T-helper 1 cell (primary cell): ENCODE measurements at places on chromosomes 16 and 17.
A peak's percentile ranks its signal among the peaks of the same experiment; 100 is the strongest.

GRCh38 chr17:43774304-43775250 is 4.2 kb downstream of the DUSP3 start:
- DNase-seq = no peak

DNA sequence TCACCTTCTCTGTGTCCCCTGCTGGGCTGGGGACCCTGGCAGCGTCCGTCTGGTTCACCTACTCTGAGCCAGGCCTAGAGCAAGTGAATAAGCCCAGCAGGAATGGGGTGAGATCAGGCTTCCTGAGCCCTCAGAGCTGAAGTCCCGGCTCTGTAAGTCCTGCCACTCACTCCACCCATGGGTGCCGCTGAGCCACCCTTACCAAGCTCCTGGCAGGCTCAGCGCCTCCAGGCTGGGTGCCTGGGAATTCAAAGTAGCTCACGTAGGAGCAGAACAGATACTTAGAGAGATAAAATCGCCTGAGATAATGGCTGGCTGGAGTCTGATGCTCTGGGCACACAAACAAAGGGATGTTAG is 9.8 kb upstream of the LASP1NB start:
- DNase-seq = no peak

DNA sequence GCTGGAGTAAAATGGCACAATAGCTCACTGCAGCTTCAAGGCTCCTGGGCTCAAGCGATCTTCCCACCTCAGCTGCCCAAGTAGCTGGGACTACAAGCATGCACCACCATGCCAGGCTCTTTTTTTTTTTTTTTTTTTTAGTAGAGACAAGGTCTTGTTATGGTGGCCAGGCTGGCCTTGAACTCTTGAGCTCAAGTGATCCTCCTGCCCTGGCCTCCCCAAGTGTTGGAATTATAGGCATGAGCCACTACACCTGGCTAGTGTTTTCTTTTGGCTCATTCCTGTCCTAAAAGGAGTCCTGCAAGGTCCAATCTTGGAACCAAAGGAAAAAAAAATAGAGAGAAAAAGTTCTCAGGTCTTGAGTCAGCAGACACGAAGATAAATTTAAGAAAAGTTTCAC is 30.8 kb downstream of the PKD1L3 start:
- DNase-seq = no peak

- DNase-seq = no peak
These were observed 52.4 kb upstream of the NLK start for GRCh38 chr17:27990100-27990499.

GRCh38 chr16:75379911-75380847 is 53.1 kb downstream of the CFDP1 start:
- DNase-seq = peak; percentile 59

DNA sequence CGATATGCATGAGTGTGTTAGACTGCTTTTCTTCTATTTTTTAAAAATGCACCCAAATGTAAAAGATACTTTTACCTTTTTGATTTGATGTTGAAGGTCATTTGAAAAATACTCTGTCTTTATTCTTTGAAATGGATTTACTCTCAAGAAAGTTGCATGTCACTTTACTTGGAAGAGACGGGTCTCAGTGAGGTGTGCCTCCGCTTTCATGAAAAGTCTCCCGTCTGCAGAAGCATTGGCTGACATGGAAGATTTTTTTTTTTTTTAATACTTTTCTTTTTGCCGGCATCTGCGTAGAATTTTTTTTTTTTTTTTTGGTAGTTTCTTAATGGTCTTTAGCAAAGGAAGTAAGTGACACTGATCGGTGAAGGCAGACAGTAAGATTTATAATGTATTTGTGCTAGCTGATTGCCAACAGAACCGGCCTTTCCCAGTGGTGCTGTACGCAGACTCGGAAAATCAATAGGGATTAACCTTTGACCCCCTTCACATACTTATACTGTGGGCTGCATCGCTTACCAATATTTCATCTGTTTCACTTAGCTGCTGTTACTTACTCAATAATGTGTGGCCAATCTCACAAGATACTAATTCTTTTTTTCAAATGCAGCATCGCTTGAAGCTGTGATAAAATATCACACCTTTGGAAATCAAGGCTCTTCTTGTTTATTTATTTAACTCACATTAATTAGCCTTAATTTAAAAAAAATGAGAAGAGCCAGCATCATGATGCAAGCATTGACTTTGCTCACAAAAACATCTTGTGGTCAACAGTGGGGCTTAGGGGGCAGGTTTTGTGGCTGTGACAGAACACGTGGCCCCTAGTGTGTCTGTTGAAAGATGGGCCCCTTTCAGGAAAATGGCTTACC is 383.9 kb downstream of the WWOX start:
- DNase-seq = no peak

GRCh38 chr17:78892936-78893379 is 10.0 kb downstream of the CEP295NL start:
- no peak for DNase-seq

- no peak for DNase-seq
These were observed 137.3 kb upstream of the CIBAR2 start for GRCh38 chr16:85249418-85250146.

- no peak for DNase-seq
These were observed at the start of gene RHBDL1 for GRCh38 chr16:674968-675883. Gene RHBDL1, plus strand, starts transcription at chr16:675671. Its CDS starts 120 bp downstream, at chr16:675791.

DNA sequence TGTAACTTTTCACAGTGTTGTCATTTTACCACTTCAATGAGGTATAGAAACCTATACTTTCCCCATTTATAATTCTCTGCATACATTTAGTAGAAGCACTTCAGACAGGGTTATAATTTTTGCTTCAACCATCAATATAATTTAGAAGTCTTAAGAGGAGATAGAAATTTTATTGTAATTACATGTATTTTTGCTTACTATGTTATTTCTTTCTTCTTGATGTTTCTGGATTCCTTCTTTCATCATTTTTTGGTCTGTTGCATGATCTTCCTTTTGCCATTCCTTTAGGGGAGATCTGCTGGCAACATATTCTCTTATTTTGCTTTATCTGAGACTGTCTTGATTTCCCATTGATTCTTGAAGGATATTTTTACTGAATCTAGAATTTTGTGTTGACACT is 31.1 kb downstream of the SPECC1 start:
- no peak for DNase-seq

DNA sequence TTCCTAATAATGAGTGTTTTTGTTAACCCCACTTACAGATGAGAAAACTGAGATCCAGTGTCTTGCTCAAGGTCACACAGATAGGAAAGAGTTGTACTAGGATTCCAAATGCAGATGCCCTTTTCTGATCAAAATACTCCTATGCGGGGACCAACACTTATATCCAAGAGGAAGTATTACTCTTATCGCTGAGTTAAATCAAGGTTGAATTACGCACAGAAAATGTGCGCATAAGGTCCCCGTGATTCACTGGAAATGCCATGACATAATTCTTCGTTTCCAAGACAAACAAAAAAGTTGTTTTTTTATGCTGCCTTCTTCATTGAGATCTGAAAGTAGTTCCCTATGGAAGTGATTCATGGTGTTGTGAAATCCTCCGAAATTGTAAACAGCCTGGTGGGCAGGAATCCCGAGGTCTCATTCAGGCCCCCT is 463.8 kb upstream of the HSBP1 start:
- DNase-seq = no peak

DNA sequence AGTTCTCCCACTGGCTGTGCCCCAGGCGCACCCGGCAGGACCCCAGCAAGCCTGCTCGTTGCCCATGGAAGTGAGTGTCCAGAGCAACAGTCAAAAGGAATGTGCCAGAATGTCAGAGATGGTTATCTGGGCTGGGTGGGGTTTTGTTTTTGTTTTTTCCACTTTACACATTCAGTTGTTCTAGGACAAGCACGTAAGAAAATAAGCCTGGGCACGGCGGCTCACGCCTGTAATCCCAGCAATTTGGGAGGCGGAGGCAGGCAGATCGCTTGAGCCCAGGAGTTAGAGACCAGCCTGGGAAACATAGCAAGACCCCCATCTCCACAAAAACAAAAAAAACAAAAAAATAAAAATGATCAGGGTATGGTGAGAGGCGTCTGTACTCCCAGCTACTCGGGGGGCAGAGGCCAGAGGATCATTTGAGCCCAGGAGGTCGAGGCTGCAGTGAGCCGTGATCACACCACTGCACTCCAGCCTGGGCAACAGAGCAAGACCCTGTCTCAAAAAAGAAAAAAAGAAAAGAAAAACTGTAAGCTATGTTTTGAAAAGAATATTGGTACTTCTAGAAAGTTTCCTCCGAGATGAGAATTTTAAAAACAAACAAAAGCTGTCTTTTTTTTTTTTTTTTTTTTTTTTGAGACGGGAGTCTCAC is 8.3 kb downstream of the NDUFAF8 start:
- no peak for DNase-seq

DNA sequence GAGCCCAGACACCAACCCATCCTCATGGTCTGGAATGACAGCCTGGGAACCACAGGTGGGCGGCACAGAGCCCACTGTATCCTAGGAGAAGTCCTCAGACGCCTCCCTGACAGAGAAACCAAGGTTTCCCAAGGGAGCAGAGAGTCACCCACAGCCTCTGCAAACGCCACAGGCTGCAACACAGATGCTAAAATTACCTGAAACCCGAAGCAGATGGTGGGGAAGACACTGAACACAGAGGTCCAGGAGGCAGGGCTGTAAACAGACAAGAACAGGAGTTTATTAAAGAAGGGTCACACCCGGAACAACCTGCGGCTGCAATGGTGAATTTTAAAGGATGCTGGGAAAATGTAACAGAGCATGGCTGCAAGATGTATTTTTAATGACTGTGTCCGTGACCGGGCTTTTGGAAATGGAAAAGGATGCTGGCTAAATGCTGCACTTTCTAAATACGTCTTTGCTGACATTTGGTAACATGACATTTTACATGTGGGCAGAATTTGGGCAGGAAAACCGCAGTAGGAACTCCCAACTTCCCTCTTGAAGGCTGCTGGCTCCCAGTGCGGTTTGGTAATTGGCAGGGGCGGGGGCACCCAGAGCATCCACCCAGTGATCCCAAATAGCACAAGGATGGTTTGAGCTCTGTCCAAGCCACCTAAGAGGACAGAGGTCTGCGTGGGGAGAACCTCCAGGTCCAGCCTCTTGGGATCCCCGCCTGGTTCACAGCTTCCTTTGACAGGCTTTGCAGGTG is 13.1 kb downstream of the SLC38A8 start:
- DNase-seq = no peak

DNA sequence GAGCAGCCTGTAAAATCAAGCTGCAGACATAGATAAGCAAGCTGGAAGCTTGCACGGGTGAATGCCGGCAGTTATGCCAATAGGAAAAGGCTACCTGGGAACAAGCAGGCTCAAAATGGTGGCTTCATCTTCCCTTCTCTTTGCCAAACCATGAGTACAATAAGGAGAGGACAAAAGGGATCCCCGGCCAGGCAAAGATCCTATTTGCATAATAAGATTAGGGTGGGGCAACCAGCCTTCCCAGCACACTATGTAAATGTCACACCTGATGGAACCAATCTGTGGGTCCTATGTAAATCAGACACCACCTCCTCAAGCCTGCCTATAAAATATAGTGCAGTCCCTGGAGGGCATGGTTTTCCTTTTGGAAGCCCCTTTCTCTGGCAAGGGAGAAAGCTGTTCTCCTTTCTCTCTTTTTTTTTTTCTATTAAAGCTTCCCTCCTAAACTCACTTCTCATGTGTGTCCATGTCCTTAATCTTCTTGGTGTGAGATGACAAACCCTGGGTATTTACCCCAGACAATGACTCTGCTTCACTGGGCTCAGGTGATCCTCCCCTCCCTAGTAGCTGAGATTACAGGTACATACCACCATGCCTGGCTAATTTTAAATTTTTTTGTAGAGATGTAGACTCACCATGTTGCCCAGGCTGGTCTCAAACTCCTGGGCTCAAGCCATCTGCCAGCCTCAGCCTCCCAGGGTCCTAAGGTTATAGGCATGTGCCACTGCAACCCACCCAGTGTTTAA is 44.2 kb downstream of the PSMD12 start:
- no peak for DNase-seq

DNA sequence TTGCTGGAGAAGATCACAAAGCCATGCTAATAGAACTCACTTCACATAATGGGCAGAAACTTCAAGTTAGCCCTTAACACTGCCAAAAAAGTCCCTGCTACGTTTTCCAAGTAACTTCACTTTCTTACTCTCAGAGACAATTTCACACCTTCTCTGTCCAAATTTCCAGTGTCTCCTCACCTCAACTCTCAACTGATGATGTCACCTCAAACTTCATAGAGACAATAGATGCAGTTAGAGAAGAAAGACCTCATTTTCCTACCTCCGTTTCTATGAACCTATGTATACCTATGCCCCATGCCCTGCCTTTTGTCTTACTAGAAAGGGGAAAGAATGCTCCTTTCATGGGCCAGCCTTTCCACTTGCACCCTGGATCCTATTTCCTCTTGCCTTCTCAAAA is 14.2 kb upstream of the EFCAB3 start:
- DNase-seq = no peak

- no peak for DNase-seq
These were observed 22.4 kb upstream of the TEKT1 start for GRCh38 chr17:6853764-6854442.

DNA sequence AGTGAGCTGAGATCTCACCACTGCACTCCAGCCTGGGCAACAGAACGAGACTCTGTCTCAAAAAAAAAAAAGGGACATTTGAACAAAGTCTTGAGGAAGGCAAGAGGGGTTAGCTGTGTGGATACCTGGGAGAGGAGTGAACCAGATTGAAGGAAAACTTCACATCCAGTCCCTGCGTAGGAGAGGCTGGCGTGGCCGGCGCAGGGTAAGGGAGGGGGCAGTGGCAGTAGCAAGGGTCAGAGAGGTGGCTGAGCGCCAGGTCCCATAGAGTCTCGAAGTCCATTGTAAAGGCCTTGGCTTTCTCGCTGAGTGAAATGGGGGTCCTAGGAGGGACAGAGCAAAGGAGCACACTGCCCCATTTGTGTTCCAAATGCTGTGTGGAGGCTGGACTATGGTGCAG is 171.8 kb upstream of the WSCD1 start:
- no peak for DNase-seq

DNA sequence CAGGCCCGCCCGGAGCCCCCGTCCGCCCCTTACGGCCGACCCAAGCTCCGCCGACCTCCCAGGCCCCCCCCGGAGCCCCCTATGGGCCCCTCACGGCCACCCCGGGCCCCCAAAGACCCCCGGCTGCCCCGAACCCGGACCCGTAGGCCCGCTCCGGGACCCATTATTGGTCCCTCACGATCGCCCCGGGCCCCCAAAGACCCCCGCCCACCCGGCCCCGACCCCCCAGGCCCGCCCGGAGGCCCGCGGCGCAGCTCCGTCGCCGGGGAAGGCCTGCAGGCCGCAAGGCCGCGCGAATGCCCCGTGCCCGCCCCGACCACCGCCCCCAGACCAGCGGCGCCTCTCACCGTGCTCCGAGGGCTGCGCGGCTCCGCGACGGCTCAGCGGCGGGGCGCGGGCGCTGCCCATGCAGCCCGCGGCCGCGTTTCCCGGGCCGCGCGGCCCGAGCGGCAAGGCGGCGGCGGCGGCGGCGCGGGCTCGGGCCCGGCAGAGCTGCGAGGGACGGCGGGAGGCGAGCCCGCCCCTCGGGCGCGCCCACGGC is 393 bp downstream of the ANKRD11 start:
- no peak for DNase-seq

GRCh38 chr17:74528491-74529199 is 2.6 kb downstream of the CD300LB start:
- DNase-seq = no peak

DNA sequence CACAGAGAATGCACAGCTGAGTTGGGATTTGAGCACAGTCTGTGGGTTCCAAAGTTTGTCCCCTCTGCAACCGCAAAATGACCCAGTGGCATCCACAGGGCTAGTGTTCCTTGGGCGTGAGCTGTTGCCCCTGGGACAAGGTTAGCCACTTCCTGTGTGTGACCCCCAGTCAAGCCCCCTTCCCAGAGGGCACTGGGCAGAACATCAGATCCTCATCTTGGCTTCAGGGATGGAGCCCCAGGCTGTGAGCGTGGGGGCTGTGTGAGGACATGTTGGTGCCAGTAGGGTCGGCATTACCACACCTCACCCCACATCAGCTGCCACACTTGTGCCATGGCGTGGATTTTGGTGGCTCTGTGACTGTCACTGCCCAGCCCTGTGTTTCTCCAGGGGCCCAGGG is 55.3 kb downstream of the USP22 start:
- no peak for DNase-seq
